ENCODE measurements at places on chromosomes 12 and 14.
A peak's percentile ranks its signal among the peaks of the same experiment; 100 is the strongest.

DNA sequence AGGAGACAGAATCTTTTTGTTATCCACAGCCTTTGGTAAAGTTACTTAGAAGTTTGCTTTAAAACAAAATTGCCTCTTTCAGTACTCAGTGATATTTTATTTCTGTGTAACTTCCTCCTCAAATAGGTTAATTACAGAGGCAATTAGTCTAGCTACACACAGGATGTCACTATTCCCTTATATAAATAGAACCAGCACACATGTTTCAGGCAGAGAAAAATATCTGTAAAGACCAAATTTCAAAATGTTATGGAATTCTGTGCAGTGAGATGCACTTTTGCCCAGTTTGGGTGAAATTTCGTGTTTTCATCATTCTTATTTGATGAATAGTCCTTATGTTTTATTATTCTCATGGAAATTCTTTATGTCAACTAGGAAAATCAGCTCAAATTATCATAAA is 410.6 kb upstream of the SOX5 start:
- DNase-seq: no peak

DNA sequence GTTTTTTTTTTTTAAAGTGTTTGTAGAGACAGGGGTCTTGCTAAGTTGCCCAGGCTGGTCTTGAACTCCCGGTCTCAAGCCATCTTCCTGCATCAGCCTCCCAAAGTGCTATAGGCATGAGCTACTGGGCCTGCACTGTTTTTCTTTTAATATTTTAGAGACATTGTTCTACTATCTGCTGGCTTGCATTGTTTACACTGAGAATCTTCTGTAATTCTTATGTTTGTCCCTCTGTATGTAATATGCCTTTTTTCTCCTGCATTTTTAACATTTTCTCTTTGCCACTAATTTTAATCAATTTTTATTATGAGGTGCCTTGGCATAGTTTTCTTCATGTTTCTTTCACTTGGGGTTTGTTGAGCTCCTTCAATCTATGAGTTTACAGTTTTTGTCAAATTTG is 15.4 kb upstream of the BCAT1 start:
- DNase-seq: no peak

- no peak for DNase-seq
These were observed 2.8 kb upstream of the CNIH1 start for GRCh38 chr14:54443981-54444380.

GRCh38 chr12:67919406-67919805 is 69.8 kb upstream of the IFNG-AS1 start:
- DNase-seq: peak; percentile 67

DNA sequence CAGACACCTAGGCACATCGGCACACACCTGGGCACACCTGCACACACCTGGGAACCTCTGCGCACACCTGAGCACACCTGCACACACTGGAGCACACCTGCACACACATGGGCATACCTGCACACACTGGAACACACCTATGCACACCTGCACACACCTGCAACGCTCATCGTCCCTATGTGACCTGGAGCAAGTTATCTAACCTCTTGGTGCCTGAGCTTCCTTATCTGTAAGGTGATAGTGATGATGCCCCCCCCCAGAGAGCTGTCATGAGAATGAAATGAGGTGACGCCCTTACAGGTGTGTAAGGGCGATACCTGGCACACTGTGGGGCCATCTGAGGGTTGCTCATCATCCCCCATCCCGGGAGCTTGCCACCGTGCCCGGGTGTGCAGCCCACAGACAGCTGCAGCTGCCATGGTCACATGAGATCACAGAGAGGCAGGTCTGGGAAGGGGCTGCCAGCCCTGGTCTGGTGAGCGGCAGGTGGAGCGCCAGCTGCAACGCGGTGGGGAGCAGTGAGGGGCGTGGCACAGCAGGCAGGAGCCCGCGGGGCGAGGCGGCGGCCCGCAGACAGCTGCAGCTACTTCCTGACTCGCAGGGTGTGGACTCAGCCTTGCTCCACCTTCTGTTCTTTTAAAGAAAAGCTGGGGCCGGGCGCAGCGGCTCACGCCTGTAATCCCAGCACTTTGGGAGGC is 59.9 kb upstream of the FBRSL1 start:
- DNase-seq: peak; percentile 67

GRCh38 chr14:92552066-92552465 is 38.5 kb downstream of the RIN3 start:
- no peak for DNase-seq

DNA sequence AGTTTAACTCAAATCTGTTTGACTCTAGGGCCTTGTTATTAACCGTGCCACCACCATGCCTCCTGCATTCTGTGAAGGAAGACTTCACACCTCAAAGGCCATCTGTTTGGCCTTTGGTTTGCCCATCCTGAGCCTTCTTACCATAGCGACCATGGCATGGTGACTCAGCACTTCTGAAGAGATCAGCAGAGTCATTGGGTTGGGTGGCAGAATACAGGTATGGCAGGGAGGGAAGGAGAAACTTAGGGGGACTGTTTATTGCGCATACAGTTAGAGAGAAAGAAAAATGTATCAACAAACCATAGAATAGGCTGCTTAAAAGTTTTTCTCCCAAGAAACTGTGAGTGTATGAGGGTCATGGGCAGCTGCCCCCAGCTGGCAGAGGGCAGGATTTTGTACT is 49.2 kb downstream of the DAD1 start:
- no peak for DNase-seq

DNA sequence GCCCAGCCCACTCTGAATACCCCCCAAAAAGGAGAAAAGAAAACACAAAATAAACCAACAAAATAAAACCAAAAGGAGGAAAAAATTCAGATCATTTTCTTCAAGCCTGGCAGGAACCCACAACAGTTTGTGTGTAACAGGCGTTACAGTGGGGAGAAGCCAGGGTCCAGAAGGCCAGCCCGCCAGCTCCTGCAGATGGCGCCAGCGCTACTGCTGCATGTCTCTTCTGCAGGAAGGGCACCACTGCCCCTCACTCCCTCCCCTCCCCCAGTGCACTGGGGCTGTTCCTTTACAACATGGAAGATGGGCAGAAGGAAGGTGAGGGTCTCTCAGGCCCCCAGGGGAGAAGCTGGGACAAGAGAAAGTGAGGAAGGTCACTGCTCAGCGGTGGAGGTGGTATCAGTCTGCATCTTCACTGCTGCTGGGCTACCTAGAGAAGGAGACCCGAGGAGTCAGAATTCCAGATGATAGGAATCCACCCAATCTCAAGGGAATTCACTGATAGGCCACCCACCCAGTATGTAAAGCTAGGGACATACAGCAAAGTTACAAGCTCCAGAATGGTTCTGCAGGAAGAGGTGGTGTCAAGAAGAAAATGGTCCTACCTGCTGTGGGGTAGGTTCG is 2.3 kb upstream of the NOP2 start:
- peak; percentile 30 for DNase-seq

- DNase-seq: peak; percentile 77
These were observed 932.3 kb downstream of the DIO2 start for GRCh38 chr14:79278798-79279644.

DNA sequence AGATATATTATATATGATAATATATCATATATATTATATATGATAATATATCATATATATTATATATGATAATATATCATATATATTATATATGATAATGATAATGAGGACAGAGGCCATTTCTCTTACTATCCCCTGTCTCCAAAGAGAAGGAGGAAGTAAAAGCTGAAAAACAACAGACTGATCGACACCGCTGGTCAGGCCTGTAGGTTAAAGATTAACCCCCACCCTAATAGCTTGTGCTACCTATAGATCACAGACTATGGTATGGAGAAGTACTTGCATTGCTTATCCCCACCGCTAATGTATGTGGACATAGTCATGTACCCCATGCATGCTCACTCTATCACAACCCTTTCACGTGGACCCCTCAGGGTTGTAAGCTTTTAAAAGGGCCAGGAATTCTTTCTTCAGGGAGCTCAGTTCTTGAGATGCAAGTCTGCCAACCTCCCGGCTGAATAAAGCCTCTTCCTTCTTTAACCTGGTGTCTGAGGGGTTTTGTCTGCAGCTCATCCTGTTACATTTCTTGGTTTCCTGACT is 786.1 kb upstream of the TMEM132C start:
- no peak for DNase-seq

DNA sequence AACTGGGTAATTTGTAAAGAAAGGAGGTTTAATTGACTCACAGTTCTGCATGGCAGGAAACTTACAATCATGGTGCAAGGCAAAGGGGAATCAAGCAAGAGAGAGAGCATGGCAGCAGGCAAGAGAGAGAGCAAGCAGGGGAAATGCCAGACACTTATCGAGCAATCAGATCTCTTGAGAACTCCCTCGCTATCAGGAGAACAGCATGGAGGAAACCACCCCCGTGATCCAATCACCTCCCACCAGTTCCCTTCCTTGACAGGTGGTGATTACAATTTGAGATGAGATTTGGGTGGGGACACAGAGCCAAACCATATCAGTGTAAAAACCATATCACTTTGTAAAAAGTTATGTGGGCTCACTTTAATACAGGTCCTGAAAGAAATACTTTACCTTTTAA is 56.4 kb upstream of the NEDD1 start:
- DNase-seq: no peak

GRCh38 chr14:103206836-103207387 is 83.7 kb downstream of the TNFAIP2 start:
- no peak for DNase-seq

DNA sequence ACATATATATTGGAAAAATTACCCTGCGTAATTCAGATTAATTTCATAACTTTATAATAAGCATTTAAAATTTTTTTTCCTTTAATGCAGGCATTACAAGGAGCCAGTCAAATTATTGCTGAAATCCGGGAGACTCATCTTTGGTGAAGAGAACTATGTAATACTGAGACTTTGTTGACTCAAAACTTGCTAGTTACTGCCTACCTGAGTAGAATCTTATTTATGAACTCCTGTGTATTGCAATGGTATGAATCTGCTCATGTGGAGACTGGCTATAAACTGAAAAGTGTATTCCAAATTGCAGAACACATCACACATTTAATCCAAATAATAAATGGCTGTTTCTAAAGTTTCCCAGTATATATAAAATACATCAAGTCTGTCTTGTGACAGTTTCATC is 12.4 kb downstream of the YARS2 start:
- DNase-seq: no peak

DNA sequence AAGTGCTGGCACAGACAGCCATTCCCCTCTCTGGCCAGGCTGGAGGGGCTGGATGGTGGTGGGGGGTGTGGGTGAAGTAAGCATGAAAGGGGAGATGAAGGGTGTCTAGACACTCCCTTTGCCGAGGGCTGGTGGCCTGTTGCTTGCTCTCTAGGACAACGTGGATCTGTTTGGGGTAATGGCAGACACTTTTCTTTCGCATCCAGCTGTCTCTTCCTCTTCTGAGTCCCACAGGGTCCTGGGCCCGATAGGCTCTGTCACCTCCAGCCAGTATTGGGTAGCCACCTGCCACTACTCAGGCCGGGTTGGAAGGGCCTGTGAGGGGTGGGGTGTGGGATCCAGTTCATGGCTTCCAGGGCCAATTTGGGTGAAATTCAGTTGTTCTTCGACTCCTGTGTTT is 218.1 kb downstream of the CACNA1C start:
- DNase-seq: no peak

DNA sequence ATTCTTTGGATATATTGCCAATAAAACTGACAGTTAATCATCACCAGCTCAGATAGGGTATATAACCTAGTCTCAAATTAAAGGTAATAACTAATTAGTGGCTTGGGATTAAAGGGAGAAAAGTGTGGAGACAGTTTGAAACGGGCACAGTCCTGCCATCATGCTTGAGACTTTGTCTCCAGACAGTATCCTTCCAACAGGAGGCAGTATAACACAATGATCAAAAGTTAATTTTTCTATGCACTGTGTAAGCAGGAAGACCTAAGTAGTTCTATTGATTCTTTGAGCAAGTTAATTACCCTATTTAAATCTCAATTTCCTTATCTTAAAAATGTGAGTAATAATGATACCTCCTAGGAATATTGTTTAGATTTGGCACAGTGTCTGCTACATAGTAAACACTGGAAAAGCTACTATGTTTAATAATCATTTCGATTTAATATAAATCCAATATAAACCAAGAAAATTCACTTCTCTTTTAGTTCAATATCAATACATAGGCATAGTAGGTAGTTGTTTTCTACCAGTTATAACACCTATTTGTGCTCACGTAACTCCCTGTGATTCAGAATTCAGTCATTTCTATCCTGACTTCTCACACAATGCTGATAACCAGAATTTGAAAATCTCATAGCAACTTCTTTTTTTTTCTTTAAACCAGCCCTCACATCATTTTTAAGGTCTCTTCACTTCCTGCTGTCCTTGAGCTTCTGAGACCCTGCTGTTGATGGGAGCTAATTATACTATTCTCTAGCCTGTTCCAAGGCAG is 53.7 kb downstream of the GALNT4 start:
- no peak for DNase-seq

DNA sequence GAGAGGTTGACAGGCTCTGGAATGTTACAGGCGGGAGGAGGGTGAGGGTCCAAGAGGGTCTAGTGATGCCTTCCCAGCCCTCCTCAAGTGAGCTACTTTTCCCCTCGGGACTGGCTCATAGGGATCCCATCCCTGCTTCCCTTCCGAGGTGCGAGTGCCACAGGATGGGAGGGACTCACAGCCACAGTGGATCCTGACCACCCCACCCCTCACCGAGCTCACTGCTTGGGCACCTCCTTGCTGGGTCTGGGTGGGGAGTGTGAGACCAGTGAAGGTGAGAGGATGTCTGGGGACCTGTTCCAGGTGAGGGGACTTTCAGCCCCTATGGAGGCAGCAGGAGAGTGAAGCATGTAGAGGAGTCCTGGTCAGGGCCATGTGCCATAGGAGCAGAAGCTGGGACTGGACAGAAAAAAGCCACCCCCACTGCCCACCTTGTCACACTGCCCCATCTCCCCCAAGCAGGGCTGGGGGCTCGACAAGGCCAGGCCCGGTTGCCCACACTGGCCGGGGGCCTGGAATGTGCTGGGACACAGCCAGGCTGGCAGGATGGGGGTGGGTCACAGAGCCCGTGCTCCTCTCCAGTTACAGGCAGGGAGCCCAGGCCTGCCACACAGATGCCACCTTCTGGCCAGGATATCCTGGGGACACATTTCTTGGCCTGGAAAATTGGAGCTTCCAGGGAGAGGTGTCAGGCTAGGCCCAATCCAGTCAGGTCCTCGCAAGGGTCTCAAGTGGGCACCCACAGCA is 1.7 kb upstream of the TNS2 start:
- no peak for DNase-seq

- no peak for DNase-seq
These were observed 204.1 kb downstream of the GXYLT1 start for GRCh38 chr12:41940571-41940970.

DNA sequence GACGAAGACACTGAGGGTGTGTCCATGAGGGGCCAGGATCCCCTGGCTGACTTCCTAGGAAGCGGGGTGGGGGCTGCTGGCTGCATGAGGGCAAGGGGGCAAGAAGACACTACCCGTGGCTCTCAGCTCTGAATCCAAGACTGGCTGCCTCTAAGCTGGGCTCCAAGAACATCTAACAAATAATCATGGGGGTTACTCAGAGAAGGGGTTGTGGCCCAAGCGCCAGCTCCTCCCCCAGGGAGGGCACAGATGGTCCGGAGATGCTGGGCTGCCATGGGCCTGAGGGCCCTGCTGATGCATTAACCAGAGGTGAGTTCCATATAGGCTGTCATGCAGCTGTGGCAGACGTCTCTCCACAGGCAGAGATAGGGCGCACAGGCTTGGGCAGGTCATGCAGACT is 14.3 kb downstream of the SYNDIG1L start:
- DNase-seq: no peak
